ENCODE measurements at places on chromosomes 13 and 19.

DNA sequence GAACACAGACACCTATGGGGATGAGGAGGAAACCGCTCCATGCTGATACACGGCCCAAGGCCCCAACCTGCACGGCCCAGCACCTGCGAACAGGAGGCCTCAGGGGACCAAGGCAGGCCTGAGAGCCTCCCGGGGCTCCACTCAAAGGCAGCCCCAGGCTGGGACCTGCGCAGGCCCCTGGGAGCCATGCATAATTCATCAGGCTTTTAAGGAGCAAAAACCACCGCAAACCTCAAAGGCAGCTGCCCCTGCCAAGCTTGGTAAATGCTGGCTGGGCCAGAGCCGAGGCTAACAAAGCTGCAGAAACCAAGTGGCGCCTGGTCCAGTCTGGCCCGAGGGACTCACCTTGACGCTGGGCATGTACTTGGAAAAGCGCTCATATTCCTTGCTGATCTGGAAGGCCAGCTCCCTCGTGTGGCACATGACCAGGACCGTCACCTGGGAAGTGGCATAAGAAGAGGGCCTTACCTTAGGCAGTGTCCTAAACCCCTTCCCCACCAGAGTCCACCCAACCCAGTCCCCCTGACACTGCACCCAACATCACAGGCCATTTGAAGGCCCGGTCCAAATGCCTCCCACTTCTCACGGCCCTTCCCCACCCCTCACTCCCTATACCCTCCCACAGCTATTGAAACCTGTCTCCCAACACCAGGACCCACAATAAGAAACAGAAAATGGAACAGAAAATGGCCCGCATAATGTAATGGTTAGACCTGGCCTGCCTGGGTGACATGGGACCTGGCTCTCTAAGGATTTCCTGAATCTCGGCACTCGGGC, 7.8 kb downstream of the DDX39A start:
- DNase-seq: no peak

DNA sequence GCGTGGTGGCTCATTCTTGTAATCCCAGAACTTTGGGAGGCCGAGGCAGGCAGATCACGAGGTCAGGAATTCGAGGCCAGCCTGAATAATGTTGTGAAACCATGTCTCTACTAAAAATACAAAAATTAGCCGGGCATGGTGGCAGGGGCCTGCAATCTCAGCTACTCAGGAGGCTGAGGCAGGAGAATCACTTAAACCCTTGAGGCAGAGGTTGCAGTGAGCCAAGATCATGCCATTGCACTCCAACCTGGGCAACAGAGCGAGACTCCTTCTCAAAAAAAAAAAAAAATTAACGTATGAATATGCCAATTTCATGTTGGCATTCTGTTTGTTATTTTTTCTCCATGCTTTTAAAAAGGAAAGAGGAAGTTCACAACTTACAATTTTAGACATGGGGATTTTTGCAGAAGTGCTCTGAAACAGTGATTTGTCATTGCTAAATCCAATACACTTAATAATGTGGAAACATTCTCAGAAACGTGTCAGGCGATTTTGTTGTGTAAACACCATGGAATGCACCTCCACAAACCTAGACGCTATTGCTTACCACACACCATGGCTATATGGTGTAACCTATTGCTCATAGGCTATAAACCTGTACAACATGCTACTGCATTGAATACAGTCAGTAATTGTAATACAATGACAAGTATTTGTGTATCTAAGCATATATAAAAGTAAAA, 115.9 kb upstream of the PCDH20 start:
- no peak for DNase-seq

- DNase-seq: peak; percentile 27
These were observed 810.4 kb downstream of the DACH1 start for GRCh38 chr13:71056581-71056980.

DNA sequence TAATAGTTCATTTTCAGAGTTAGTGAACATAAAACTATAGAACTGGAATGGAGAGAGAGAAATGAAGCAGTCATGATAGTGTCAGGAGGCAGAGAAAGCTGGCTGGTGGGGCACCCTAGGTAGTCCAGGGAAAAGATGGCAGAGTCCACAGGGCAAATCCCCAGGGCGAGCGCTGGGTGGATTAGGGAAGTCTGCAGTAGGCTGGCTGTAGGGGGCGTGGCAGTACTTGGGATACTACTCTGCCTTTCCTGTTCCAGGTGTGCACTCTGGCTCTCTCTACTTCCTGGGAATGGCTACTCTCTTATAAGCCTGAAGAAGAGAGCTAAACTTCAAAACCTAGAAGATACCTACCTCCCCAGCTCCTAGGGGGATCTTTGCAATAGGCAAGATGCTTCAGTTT, 232.9 kb upstream of the SLC10A2 start:
- peak; percentile 13 for DNase-seq

- DNase-seq: peak; percentile 68
These were observed 121.6 kb upstream of the FRY start for GRCh38 chr13:31909864-31910551.

DNA sequence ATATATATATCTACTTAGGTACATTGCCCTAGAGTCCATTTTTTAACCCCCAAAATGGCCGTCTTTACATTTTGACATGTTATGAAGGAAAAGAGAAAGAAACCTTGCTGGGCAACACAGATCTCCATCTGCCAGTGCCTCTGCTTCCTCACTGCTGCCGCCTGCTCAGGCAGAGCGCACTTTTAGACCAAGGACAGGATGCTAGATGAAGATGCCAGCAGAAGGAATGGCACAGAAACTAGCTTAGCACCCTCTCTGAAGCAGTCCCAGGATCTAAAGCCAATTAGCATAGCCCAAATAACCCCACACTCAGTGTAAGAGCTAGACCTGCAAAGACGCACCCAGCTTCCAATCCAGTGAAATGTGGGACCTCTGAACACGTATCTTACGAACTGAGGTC, 111.9 kb downstream of the RXFP2 start:
- DNase-seq: no peak

DNA sequence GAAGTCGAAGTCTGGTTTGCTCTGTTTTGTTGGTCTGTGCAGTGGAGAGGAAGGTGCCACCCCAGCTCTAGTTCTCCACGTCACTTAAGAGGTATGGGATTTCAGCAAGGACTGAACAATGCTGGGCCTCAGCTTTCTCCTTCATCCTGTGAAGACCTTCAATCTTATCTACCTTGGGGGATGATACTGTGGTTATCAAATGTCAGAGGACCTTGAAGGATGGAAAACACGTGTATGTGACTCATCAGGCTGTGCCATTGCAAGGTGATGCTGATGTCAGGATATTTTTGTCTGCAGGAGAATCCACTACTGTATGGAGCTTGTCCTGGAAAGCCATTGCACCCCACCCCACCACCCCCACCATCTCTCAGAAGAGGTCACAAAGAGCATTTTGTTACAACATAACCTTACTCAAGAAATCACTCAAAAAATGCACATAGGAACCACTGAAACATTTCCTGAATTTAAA, 81.4 kb upstream of the UQCRFS1 start:
- DNase-seq: no peak

DNA sequence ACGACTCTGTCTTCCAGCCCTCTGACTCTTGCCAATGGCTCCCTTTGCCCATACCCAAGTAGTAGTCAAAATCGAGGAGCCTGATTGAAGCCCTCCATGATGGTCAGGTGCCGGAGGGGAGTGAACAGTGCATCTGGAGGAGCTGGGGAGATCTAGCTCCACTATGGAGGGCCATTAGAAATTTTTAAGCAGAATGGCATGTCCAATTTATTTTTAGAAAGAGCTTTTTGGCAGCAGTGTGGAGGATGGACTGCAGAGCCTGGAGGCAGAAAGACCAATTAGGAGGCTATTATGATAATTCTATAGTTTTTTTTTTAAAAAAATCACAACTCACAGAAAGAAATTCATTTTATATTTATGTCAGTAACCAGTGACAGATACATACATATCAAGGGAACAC, 92.7 kb upstream of the SLC7A1 start:
- DNase-seq: no peak

DNA sequence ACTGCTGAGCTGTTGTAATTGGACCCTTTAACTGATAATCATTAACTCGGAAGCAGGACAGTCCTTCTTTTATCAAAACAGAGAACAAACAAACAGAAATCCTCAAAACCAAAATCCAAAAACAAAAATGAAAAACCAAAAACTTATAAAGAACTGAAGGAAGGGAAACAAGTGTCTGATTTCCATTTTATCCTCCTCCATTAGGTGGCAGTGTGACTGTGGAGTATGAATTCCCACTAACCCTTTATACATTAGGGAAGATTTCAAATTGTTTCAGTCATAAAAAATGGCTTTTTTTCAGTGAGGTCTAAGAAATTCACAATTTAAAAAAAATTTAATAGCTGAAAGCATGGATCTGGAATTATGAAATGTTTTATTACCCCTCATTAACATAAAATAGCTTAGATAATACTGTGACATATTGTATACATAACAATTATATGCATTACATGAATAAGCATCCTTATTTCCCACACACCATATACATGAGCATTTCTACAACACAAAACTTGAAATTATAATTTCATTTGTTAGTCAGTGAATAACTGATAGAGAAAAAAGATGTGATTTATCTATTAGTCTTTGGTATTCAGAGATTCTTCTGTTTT, 1074.3 kb upstream of the PCDH9 start:
- peak; percentile 13 for DNase-seq

DNA sequence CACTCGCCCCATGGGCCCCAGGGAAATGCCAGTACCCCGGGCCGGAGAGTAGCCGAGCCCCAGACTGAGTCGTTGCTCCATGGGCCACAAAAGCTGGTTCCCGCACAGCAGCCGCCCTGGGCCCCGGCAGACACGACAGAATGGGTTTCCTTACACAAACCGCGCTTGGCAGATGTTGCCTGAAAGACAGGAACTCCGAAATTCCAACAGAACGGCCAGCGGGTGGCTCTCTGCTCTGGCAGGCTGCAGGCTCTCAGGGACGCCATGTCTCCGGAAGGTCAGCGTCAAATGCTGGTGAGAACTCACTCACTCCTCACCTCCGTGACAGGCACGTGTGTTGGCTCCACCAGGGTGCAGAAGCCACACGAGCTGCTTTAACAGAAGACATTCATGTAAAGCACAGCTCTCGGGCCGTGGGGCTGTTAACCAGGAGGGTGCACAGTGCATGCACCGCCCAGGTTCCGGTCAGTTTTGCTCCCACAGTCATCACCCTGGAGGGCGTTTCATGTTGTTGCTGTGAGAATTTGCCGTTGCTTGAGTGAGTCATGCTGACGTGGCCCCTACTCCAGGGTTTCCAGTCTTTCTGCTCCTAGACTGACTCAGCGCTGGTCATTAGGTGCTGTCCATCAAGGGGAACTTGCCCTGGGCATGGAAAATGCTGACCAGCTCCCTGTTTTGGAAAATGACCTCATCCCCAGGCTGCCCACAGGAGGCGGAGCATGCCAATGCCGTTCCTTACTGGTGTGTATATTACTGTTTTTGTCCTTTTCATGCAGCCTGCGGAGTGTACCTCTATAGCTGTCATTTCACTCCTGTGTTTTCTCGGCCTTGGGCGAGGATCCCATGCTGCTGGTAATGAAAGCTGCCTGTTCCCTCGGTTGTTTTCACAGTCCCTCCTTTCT, 44.8 kb downstream of the ANKRD10 start:
- DNase-seq: no peak

DNA sequence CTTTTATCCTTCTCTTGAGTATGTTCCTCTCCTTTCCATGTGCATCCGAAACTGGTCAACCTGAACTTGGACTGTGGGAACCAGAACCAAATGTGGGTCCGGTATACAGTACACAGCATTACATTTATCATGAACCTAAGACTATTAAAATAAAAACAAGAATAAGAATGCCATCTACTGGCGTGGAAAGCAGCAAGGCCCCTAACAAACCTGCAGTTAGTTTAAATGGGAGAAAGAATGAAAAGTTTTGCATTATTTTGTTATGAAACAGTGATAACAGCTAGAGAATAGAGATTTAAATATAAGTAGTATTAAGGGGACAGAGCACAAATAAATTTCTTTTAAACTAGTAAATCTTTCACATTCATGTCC, 159.5 kb downstream of the RBM26 start:
- DNase-seq: peak; percentile 27

- no peak for DNase-seq
These were observed 82.4 kb downstream of the GGACT start for GRCh38 chr13:100506154-100506553.

- no peak for DNase-seq
These were observed 9.7 kb downstream of the EFNA2 start for GRCh38 chr19:1295169-1296012.

GRCh38 chr13:21362741-21363140, 96.4 kb downstream of the ZDHHC20 start:
- no peak for DNase-seq

DNA sequence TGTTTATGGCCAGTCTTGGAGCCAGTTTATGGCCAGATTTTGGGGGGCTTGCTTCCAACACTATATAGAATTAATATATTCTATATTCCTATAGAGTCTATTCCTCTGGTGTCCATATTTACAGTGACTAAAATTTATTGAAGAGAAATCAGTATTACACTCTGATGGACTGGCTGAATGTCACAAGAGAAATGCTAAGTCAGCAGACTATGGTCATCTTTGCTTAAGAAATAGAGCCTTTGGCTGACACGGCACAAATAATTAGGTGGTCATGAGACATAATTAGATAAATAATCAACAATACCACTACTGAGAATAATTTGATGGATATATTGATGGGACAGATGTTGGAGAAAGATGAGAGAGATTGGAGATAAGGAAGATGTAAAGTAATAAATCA, 272.9 kb downstream of the SLITRK5 start:
- DNase-seq: no peak

DNA sequence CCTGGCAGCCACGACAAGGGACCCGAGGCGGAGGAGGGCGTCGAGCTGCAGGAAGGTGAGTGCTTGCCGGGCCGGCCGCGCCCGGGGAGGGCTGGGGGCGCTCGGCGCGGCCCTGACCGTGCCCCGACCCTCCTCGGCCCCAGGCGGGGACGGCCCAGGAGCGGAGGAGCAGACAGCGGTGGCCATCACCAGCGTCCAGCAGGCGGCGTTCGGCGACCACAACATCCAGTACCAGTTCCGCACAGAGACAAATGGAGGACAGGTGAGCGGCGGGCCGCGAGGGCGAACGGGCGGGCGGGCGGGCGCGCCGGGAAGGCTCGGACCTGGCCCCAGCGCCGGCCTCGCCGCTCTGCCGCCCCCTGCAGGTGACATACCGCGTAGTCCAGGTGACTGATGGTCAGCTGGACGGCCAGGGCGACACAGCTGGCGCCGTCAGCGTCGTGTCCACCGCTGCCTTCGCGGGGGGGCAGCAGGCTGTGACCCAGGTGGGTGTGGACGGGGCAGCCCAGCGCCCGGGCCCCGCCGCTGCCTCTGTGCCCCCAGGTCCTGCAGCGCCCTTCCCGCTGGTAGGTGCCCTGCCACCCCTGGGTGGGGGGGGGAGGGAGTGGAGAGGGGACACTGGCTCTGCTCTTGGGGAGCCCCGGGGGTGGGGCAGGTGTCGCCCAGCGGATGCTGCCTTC, 816 bp downstream of the USF2 start:
- peak; percentile 58 for DNase-seq
